ENCODE measurements at places on chromosomes 4 and X.

DNA sequence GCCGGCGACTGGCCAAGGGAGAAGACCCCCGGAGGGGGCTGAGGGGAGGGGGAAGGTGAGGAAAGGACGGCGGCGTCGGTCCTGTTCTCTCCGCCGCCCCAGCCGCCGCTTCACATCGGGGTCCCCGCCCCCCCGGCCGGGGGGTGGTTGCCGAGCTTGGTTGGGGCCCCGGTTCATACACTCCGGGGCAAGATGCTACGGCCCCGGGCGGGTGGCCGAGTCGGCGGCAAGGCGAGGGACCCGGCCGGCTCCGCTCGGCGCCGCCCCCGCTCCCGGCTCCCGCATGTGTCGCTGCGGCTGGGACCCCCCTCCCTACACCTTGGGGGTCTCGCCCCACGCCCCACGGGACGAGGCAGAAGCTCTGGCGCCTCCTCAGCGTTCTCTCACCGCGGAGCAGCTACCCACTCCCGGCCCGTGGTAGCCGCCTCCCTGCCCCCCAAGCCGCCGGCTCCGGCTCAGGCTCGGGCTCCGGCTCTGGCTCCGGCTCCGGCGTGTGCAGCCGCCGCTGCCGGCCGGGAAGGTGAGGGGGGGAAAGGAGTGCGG, 461 bp downstream of the FBXW7 start:
- peak; percentile 19 for DNase-seq

DNA sequence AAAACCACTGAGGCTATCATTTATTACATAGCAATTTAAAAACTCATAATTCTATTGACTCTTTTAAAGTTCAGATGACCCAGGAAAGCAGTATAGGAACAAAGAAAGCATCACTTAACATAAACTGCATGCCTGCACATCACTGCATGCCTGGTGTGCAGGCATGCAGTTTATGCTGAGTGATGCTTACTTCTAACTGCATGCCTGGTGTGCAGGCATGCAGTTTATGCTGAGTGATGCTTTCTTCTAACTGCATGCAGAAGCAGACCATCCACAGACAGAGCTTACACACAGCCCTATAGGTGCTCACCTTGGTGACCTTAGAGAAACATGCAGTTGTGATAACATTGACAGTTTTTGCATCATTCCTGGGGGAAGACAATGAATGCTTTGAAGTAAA, 17.0 kb downstream of the SDAD1 start:
- DNase-seq, result no peak

- DNase-seq, result no peak
These were observed 38.9 kb upstream of the RAP1GDS1 start for GRCh38 chr4:98222306-98222705.

DNA sequence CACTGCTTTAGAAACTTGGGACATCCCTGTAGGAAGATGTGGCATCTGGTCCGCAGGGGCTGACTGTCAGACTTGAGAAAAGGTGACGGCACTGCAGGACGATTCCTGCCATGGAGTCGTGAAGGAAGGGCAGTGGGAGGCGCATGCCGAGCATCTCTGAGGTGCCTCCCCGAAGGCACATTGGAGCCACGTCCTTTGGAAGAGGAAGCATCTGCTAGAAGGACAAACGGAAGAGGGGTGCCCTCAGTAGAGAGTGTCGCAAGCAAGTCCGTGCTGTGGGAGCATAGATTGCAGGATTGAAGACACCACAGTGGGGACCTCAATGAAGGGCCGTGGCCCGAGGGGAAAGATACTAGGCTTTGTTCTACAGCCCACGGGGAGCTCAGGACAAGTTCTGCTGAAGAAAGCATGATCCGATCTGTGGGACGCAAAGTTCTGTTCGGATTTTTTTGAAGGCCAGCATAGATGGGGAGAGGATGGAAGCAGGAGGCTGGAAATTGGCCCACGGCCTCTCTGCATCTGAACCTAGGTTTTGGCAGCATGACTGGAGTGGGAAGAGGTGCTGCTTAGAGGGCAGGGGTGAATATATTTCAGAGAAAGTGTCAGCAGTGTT, 24.2 kb upstream of the HELT start:
- no peak for DNase-seq

GRCh38 chr4:76197971-76198410, 15.6 kb downstream of the SCARB2 start:
- no peak for DNase-seq

DNA sequence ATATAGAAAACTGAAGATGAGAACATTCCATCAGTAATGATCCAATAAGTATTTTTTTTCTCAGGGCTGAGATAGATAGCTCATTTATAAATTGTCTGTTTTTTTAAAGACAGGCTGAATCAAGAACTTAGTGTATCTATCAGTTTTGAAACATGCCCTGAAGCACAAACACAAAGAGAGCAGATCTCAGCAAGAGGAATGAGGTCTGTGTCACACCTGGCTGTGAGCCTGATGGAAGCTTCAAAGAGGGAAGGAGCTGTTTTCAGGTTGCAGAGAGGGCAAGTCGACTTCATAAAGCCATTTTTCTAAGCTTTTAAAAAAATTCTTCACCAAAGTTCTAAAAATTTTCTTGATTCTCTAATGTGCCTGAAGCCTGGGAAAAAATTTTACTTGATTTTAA, 434.9 kb downstream of the PDGFC start:
- DNase-seq, result no peak
